ENCODE measurements at places on chromosomes 1 and 21.

GRCh38 chr1:81449786-81450185 is 350.9 kb upstream of the ADGRL2 start:
- no peak for DNase-seq

GRCh38 chr21:44820851-44821250 is 3.0 kb upstream of the SUMO3 start:
- DNase-seq, result no peak

DNA sequence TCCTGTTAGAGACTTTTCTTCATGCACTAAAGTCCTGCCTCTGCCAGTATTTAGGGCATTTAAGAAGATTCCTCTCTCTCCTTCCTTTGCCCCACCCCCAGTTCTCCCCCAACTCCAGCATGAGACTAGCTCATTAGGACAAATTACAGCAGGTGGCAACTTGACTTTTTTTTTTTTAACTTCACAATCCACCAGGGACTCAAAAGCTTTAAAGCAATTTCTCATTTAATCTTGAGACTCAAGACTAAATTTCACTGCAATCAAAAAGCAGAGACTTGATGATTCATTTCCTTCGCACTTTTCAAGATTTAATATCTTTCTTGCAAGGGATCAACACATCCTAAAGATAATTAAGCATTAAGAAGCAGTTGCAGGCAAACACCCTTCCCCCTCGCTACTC is 74.9 kb downstream of the WLS start:
- no peak for DNase-seq

- DNase-seq, result no peak
Measured at GRCh38 chr1:232472485-232473041, 157.4 kb downstream of the SIPA1L2 start.

DNA sequence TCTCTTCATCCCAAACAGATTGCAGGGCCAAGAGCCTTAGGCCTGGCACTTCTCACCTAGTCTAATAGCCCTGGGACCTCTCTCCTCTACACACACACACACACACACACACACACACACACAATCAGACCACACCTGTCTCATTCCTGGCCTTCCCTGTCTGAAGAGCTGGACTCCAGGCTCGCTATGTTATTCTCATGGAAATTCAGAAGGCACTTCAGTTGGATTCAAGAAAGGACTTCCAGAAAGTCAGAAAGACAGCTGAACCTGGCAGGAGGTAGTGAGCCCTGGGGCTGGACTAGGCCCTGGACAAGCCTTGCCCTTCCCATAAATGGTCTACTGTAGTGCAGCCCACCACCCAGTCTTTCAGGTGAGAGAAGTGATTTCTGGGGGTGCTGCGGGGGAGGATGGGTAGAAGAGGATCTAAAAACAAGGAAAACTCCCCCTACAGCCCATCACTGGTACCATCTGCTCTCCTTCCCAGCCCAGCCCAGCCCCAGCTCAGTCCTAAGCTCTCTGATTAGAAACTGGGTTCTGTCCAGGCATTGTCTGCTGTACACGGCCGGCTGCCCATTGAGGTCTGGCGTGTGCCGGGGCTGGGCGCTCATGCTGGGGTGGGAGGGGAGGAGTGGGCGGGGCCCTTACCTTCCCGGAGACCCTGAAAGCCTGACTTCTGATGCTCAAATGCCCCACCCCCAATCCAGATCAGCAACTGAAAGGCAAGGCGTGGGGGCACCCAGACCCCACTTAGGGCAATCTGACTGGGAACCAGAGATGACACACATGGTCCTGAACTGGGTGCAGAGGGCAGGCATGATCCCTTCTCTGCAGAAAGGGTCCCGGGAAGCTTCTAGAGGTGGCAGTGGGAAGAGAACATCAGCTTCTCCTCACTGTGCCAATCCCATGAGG is 2.5 kb downstream of the KIF21B start:
- DNase-seq, result no peak

DNA sequence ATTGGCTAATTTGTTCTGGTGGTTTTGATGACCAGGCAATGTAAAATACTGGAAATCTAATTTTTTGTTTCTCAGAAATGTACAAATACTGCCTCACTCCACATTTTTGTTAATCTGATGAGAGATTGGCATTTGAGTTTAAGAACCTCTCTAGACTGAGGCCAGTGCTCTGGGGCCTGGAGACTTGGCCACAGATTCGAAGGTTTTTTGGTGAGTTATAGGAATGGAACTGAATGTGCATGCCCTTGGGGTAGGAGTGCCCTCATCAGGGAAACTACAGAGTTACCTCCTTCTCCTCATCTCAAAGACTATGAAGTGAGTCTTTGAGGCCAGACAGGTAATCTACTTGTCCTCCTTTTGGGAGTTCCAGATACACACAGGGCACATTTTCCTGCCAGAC is 347.9 kb downstream of the LTN1 start:
- no peak for DNase-seq

GRCh38 chr1:99850459-99851291 is 514 bp downstream of the AGL start:
- no peak for DNase-seq

GRCh38 chr1:89954401-89954800 is 40.5 kb upstream of the ZNF326 start:
- DNase-seq, result no peak

DNA sequence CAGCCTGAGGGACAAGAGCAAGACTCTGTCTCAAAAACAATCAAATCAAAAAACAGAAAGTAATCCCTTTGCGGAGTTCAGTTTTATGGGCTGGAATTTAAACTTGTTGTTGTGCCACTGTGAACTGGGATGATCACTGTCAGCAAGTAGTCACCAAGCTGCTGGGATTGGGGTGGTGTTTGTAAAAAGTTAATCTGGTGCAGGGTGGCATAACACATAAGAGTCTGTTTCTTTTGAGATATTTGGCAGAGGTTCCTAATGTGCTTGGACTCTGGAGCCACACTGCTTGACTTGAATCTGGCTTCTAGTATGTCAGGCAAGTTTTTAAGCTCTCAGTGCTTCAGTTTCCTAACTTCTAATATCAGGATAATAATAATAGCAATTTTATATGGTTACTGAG is 6.6 kb downstream of the CLIC4 start:
- no peak for DNase-seq
